Mesothelial cell of epicardium (in vitro differentiated cells): ENCODE measurements at places on chromosomes 1 and 21.

GRCh38 chr1:159921251-159921650, 4.1 kb downstream of the TAGLN2 start:
- DNase-seq: no peak
- no peaks in the 10 kb centered on the region for H3K27me3 ChIP-seq
- no peak overlapping the region for H3K27ac ChIP-seq
- H3K4me1 ChIP-seq: peaks cover 50% of the 10 kb centered on the region
- peaks cover 16% of the 10 kb centered on the region for H3K36me3 ChIP-seq

GRCh38 chr1:90387805-90388204, 329.3 kb downstream of the BARHL2 start:
- H3K4me3 ChIP-seq: no peak overlapping the region
- no peaks in the 10 kb centered on the region for H3K36me3 ChIP-seq
- no peaks in the 10 kb centered on the region for H3K27me3 ChIP-seq
- H3K4me1 ChIP-seq: peaks cover 7% of the 10 kb centered on the region
- no peak for DNase-seq

GRCh38 chr1:153711026-153711425, 16.8 kb upstream of the INTS3 start:
- no peaks in the 10 kb centered on the region for H3K4me1 ChIP-seq
- no peak overlapping the region for H3K27ac ChIP-seq
- H3K36me3 ChIP-seq: no peaks in the 10 kb centered on the region
- no peaks in the 10 kb centered on the region for H3K27me3 ChIP-seq
- DNase-seq: no peak

DNA sequence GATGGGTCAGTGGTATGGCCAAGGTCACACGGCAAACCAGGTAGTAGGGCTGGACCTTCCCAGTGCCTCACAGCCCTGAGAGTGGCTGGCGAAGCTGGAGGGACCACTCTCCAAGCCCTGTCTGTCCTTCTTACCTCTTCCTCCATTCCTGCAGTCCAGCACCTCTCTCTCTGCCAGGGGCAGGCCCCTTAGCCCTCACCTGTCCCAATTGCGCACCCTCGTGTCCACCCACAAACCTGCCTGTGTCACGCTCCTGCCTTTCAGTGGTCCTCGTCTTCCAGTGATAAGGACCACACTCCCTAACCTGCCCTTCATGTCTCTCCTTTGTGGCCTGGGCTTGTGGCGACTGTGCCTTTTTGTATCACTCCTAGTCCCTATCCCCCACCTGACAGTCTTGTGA, 3.4 kb downstream of the PODN start:
- DNase-seq: no peak
- H3K27me3 ChIP-seq: peaks cover 49% of the 10 kb centered on the region
- H3K27ac ChIP-seq: no peak overlapping the region
- H3K4me3 ChIP-seq: no peak overlapping the region
- H3K4me1 ChIP-seq: peaks cover 7% of the 10 kb centered on the region

DNA sequence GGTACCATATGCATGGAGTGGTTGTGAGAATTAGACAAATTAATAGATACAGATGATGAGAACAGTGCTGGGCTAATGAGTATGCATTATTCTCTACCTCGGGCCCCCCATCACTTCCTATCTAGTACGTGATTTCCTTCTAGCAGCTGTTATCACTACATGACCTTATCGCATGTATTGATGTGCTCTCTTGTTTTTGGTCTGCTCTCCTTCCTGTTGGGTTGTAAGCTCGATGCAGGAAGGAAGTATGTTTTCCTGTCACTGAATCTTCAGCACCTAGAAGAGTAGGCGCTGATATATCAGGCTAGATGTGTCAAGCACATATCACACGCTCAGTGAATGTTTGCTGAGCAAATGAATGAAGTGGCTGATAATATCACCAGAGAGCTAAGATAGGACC, 43.9 kb upstream of the IFNAR2 start:
- H3K27me3 ChIP-seq: peaks cover 69% of the 10 kb centered on the region
- H3K27ac ChIP-seq: no peak overlapping the region

DNA sequence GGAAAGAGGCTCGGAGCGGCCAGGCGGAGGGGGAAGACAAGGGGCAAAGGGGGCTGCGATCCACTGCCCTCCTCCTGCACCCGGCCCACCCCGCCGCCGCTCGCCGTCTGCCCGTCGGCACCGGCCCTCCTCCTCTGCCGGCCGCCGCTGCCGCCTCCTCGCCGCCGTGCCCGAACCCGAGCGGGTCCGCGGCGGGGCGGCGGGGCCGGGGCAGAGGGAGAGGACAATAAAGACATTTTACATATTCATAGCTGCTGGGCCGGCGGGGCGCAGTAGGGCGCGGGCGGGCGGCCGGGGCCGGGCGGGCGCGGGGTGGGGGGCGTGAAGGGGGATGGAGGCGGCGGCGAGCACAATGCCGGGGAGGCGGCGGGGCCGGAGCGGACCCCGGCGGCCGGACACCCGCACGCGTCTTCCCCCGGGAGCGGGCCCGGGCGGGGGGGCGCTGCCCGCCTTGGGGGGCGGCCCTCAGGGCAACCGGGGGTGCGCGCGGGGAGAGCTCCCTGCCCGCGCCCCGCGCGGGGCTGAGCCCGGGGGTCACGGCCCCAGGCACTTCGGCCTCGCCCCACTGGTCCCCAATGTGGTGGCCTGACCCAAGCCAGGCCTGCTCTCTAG, 546 bp downstream of the POU2F1 start:
- peak; percentile 68 for DNase-seq
- H3K4me3 ChIP-seq: peak overlapping the region; percentile 97
- no peaks in the 10 kb centered on the region for H3K36me3 ChIP-seq
- H3K4me1 ChIP-seq: peaks cover 41% of the 10 kb centered on the region
- H3K27me3 ChIP-seq: peaks cover 2% of the 10 kb centered on the region

DNA sequence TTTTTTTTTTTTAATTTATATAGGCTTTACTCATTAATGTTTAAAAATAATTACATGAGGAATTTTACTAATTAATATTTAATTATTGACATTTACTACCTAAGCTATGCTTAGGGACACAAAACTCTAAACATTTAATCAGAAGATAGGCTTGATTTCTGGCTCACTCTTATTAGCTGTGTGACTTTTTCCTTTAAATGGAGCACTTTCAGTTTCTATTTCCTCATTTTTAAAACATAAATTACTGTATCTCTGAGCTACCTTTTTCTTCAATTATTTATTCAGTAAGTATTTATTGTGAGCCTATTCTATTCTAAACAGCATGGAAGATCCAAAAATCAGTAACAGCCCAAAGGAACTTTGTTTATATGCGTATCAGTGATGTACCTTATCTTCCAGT, 40.5 kb downstream of the MAP3K7CL start:
- H3K27me3 ChIP-seq: no peaks in the 10 kb centered on the region
- no peaks in the 10 kb centered on the region for H3K36me3 ChIP-seq
- DNase-seq: no peak
- H3K27ac ChIP-seq: no peak overlapping the region
- H3K4me1 ChIP-seq: peaks cover 4% of the 10 kb centered on the region

DNA sequence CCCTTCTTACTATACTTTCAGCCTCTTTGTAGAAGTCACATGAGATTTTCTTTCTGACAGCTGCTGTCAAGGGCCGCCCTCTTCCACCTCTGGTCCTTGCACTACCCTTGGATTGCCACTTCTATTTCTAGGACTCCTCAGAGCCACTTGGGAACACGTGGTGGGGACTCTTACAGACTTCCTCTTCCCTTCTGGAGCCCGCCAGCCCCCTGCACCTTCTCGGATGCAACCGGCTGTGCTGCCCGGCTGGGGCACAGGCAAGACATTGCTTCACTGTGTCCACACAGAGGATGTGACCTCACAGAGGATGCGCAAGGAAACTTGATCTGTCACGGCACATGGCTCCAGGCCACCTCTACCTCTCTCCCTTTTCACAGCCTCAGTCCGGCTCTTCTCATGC, 2.4 kb upstream of the IKBKE start:
- H3K27me3 ChIP-seq: peaks cover 22% of the 10 kb centered on the region
- peaks cover 45% of the 10 kb centered on the region for H3K4me1 ChIP-seq
- DNase-seq: no peak
- H3K36me3 ChIP-seq: peaks cover 5% of the 10 kb centered on the region
- no peak overlapping the region for H3K4me3 ChIP-seq

- DNase-seq: no peak
- peaks cover 2% of the 10 kb centered on the region for H3K4me1 ChIP-seq
- H3K27me3 ChIP-seq: peaks cover 2% of the 10 kb centered on the region
Measured at GRCh38 chr1:41742219-41742618, 176.5 kb downstream of the HIVEP3 start.

GRCh38 chr1:246012341-246012740, 494.7 kb downstream of the SMYD3 start:
- H3K36me3 ChIP-seq: no peaks in the 10 kb centered on the region
- no peaks in the 10 kb centered on the region for H3K27me3 ChIP-seq
- no peak overlapping the region for H3K27ac ChIP-seq
- no peak for DNase-seq
- peaks cover 8% of the 10 kb centered on the region for H3K4me1 ChIP-seq
- no peak overlapping the region for H3K4me3 ChIP-seq

- H3K36me3 ChIP-seq: peaks cover 3% of the 10 kb centered on the region
- no peak overlapping the region for H3K4me3 ChIP-seq
- DNase-seq: no peak
- no peaks in the 10 kb centered on the region for H3K27me3 ChIP-seq
Measured at GRCh38 chr21:26941421-26941820, 25.5 kb downstream of the ADAMTS5 start.

GRCh38 chr21:26946744-26947446, 20.0 kb downstream of the ADAMTS5 start:
- DNase-seq: no peak
- no peak overlapping the region for H3K27ac ChIP-seq
- peaks cover 4% of the 10 kb centered on the region for H3K27me3 ChIP-seq
- H3K4me1 ChIP-seq: peaks cover 25% of the 10 kb centered on the region
- H3K36me3 ChIP-seq: no peaks in the 10 kb centered on the region
- H3K4me3 ChIP-seq: no peak overlapping the region

GRCh38 chr1:233615571-233615970, 1.7 kb downstream of the KCNK1 start:
- peak overlapping the region; percentile 94 for H3K4me3 ChIP-seq
- H3K27me3 ChIP-seq: peaks cover 5% of the 10 kb centered on the region
- no peak for DNase-seq
- H3K27ac ChIP-seq: peak overlapping the region; percentile 43
- peaks cover 36% of the 10 kb centered on the region for H3K4me1 ChIP-seq

DNA sequence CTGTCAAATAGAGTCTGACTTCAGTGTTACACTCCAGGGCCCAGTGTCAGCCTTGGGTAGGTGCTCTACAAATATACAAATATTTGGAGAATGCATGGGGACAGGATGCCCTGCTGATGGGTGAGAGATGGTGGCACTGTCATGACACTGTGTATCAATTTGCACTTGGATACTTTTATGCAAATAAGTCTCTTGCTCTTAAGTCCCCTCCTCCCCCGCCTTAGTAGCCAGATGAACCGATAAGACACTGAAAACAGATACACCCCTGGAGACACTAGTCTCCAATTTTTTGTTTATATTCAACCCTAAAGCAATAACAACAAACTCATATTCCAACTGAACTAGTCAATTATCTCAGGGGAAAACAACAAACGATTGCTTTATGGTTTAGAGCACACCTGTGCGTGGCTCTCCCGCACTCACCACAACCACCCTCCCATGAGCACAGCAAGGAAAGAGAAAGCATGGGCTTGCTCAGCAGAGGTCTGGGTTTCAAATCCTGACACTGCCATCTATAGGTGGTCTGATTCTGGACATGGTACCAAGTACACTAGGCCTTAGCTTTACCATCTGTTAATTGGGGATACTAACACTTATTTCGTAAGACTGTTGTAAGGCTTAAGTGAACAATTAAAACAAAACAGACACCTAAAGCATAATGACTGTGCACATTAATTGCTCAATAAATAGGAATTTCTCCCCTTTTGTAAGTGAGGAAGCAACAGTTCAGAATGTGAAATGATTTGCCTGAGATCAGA, 50.3 kb downstream of the HIVEP3 start:
- DNase-seq: no peak
- H3K4me1 ChIP-seq: peaks cover 4% of the 10 kb centered on the region
- H3K4me3 ChIP-seq: no peak overlapping the region
- no peaks in the 10 kb centered on the region for H3K36me3 ChIP-seq

DNA sequence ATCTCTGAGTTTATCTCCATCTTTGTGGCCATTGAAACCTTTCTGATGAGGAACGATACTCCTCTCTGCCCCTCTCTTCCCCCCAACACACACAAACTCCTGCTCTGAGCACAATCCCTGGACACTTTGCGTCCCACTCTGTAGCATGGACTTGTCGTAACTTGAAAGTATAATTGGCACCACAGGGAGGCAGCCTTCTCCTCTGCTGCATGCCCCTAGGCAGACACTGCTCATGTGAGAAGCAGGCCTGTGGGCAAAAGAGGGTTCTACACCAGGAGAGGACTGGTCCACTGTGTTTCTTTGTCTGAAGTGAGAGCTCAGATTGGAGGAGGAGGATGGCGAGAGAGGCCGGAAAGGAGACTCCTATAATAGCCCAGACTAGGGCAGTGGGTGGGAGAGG, 3.8 kb upstream of the PARS2 start:
- peaks cover 12% of the 10 kb centered on the region for H3K4me1 ChIP-seq
- H3K27ac ChIP-seq: no peak overlapping the region
- H3K4me3 ChIP-seq: no peak overlapping the region
- peaks cover 9% of the 10 kb centered on the region for H3K27me3 ChIP-seq
- H3K36me3 ChIP-seq: no peaks in the 10 kb centered on the region

DNA sequence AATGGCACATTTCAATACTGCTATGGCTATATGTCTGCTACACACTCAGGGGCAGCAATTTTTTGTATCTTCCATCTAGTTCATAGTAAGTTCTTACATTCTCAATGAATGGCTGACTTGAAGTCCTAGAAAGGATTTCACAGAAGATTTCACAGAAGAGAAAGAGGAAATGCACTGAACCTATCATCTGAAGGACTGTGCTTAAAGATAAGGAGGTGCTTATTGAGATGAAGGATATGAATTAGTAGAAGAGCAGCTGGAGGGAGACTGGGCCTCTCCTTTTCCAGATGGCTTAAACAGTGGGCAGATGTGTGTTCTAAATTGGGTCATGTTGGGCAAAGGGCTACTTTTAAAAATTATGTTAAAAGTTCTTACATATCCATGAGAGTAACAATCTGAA, 14.6 kb downstream of the ADAR start:
- no peak overlapping the region for H3K27ac ChIP-seq
- H3K36me3 ChIP-seq: peaks cover 58% of the 10 kb centered on the region
- no peaks in the 10 kb centered on the region for H3K4me1 ChIP-seq

DNA sequence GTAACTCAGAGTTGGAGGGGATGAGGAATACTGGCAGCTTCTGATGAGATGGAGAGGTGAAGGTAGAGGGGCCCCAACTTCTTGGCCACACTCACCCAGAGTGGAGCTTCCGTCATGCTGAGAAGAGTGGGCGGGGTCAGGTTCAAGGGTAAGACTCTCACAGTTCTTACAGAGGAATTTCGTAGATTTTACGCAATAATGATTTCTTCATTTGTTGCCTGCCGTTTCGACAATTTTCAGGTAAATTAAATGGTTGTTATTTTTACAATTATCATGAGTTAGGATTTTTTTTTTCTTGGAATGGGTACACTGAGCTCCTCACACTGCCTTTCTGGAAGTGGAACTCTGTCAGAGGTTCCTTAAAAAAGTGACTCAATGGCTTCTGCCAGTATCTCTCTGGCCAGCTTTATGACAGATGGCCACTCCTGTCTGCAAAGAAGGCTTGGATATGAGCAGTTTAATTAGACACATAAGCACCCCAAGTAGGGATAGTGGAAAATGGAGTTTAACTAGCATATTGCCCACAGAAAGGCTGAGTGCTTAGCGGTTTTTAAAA, 13.8 kb upstream of the NLRP3 start:
- H3K36me3 ChIP-seq: no peaks in the 10 kb centered on the region
- peaks cover 4% of the 10 kb centered on the region for H3K27me3 ChIP-seq
- no peak for DNase-seq
- peaks cover 3% of the 10 kb centered on the region for H3K4me1 ChIP-seq
- no peak overlapping the region for H3K4me3 ChIP-seq
